Hypothalamus (tissue), 51 donors: ENCODE measurements at places on chromosomes 13 and 19.

DNA sequence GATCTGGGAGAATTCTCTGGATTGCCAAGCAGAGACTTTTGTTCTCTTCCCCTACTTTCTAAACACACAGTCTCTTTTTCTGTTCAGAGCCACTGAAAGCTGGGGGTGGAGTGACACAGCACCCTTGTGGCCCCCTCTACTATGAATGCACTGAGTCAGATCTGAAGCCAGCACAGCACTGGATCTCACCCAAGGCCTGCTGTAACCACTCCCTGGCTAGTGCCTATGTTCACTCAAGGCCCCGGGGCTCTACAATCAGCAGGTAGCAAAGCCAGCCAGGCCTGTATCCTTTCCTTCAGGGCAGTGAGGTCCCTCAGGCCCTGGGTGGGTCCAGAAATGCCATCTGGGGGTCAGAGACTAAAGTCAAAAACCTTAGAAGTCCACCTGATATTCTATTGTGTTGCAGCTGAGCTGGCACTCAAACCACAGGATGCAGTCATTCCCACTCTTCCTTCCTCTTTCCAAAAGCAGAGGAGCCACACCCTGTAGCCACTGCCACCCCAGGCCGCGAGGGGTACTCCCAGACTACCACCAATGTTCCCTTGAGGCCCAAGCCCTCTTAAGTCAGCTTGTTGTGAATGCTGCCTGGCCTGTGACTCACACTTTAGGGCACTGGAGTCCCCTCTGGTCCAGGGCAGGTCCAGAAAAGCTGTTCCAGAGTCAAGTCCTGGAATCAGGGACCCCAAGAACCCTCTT, 110.1 kb upstream of the RXFP2 start:
- DNase-seq: no peak

GRCh38 chr19:34482380-34483250, 1.1 kb downstream of the WTIP start:
- no peak for DNase-seq

- DNase-seq: peak; percentile 57
These were observed 14.0 kb upstream of the TUBB4A start for GRCh38 chr19:6516018-6516658.

DNA sequence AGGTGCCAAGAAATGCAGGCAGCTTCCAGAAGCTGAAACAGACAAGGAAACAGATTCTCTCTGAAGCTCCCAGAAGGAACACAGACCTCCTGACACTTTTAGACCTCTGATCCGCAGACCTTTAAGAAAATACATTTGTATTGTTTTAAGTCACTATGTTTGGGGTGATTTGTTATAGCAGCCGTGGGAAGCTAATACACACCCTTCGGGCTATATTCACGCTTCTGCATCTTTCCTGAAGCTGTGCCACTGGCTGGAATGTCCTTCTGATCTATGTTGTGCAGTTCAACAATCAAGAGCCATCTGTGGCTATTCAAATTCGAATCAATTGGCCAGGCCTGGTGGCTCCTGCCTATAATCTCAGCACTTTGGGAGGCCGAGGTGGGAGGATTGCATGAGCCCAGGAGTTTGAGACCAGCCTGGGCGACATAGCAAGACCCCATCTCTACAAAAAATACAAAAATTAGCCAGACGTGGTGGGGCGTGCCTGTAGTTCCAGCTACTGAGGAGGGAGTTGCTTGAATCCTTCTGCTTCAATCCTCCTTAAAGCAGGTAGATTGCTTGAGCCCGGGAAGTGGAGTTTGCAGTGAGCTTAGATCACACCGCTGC, 5.8 kb upstream of the DHX34 start:
- DNase-seq: no peak

DNA sequence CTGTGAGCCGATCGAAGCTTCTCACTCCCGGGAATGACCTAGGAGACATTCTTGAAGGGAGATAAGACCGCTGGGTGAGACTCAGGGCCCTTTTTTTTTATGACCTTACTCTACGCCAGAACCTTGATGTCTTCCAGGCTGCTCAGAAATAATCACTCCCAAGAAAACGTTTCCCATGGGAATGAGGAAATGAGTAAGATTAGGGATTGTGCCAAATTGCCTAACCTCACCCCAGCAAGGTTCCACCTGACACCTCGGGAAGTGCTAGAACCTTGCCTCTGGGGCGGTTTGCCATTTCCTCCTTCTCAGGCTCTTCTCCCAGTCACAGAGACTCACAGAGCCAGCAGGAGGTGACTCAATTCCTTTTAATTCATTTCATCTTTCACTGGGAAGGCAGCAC, 2.3 kb downstream of the SLC46A3 start:
- DNase-seq: no peak
